ENCODE measurements at places on chromosomes 12 and 14.

DNA sequence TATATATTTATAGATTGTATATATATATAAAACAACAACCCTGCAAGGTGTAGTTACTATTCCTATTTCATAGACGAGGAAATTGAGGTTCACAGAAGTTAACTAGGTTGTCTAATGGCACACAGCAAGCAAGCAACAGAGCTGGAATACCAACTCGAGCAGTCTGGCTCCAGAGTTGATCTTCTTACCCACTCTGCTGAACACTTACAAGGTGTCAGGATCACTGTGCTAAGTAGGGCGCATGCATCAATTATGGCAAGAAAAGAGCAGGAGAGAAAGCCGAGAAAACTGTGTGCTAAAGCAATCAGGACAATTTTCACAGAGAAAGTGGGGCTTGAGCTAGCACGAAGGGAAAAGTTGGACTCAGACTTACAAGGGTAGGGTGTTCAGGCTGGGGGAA lies 15.9 kb upstream of the ARMH4 start:
- no peak for DNase-seq

DNA sequence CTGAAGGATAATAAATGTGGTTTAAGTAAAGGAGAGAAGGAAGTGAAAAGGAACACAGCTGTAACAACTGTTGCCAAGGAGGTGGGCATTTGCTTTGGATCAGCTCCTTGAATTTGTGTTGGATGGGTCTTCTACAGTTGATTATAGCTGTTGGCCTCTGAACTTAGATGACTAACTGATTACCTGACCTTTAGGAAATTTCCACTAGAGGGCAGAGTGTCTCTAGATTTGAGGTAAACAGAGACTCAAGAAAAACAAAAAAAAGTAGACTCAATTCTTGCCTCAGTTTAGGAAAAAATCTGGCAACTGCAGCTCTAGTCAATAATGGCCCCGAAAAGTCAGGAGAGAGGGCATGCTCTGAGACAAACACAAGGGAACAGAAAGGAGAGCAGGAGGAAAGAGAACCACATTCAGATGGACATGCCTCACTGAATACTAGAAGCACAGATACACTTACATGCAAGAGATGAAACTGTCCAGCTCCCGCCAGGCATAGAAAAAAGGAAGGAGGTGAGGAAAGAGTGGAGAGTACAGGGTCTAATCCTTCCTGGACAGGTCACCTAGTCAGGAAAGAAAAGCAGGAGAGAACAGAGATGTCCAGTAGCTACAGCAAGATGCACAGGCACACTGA lies 20.6 kb downstream of the COX14 start:
- peak; percentile 49 for DNase-seq

DNA sequence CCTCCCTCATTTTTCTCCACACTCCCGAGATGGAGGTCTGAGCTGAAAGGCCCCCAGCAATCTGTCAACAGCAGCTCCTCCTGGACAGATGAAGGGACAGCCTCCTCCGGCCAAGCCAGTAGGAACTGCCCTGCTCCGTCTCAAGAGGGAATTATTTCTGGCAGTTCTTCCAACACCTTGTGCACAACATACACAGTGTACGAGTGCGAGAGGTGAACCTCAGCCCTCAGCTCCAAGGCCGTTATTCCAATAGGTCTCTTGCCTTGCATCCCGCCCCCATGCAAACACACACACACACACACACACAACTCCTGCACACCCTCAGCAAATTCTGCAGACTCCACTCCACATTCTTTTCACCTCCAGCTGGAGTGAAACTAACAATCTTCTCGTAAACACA lies 181.7 kb upstream of the FAR2 start:
- no peak for DNase-seq

DNA sequence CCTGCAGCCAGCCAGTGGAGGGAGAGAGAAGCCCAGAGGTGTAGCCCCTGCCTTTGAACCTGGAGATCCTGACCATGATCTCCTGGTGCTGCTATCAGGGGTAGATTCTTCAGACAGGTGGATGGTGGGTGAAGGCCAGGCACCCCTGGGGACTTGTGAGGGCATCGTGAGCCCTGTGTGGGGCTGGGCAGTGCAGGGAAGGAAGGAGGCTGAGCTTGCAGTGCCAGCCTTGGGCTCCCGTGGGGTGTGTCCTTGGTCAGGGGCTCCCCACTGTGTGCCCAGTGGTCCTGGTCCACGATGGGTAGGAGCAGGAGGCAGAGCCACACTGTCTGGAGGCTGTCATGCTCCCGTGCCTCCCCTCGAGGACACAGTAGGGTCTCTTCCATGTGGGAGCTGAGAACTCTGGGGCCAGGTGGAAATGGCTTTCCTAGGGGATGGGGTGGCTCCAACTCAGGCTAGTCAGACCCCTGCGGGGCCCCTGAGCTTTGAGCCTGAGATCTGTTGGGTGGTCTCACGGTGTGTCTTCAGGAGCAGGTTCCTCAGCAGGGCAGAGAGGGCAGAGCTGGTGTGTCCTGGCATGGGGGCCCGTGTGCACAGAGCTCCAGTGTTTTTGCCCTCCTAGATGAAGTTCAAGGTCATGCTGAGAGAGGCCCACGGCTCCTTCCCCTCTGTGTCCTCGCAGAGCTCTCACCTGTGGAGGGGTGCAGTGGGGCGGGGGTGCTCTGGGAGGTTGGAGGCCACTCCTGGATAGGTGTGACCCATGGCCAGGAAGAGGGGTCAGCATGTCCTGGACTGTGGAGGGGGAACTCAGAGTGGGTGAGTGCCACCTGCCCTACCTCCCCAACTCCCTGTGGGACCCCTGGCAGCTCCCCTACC lies 25.0 kb downstream of the RTL1 start:
- no peak for DNase-seq

DNA sequence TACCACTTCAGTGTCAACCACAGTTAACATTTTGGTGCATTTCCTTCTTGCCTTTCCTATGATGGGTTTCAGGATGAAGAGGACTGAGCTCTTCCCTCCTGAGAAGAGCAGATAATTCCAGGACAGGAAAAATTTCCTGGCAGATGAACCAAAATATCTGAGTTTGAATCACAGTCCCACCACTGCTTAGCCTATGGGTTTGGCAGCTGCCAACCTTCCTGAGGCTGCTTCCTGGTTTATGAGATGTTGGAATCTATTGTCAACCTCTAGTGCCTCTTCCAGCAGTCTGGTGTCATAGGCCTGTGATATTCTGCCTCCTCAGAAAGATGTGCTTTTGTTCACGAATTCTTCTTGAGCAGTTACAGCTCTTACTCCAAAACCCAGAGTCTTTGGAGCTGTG lies 197.4 kb upstream of the FRMD6 start:
- no peak for DNase-seq

DNA sequence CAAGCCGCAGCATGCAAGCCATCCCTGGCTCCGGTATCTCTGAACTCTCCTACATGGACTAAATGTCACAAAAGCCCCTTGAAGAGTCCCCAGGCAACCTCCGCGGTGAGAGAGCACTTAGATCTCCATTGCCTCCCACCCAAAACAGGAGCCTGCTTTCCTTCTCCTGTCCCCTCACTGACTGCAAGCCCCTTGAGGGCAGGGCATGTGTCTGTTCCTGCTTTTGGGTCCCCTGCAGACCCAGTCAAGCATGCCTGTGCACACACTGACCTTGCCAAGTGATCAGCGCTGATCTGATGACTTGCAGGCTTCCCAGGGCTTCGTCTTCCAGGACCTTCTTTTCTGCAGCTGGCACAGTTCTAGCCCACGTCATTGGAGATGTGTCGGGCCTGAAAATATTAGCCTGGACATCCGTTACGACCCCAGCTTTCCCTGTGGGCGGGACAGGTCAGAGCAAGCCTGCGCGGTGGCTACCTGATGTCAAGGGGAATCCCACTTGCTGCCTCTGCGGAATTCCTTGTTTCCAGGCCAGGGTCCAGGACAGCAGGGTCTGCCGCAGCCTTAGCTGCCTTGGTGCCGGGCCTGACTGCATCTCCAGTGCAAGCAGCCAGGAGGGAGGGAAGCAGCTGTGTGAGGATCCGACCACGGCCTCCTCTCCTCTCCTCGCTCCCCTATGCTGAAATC lies 92.5 kb downstream of the FBXL14 start:
- no peak for DNase-seq

- DNase-seq = no peak
Observed at GRCh38 chr12:108215458-108215857, 86.4 kb downstream of the WSCD2 start.

GRCh38 chr14:93978735-93979134 lies 2.4 kb upstream of the ASB2 start:
- DNase-seq = no peak

DNA sequence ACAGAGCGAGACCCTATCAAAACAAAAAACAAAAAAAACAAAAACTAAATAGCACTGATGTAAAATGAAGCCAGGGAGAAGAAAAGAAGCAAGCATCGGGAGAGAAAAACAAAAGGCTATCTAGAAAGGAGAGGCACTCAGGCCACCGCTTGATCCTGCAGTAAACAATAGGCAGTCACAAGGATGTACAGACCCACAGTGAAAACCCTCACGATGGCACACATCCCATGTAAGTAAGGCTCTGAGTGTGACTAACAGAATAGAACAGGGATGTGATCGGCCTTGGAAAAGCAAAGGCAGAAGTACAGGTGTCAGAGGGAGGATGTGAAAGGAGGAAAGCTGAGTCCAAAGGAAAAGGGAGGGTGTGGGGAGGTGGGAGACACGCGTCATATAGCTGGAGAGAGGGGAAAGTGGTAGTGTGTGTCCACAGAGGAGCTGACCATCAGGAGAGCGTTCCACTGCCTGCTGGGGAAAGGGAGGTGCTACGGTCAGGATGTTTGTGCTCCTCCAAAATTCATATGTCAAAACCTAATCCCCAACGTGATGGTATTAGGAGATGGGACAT lies 31.5 kb downstream of the CAMKK2 start:
- no peak for DNase-seq

- DNase-seq = peak; percentile 43
Observed at GRCh38 chr14:102795060-102795925, 18.0 kb downstream of the TRAF3 start.

DNA sequence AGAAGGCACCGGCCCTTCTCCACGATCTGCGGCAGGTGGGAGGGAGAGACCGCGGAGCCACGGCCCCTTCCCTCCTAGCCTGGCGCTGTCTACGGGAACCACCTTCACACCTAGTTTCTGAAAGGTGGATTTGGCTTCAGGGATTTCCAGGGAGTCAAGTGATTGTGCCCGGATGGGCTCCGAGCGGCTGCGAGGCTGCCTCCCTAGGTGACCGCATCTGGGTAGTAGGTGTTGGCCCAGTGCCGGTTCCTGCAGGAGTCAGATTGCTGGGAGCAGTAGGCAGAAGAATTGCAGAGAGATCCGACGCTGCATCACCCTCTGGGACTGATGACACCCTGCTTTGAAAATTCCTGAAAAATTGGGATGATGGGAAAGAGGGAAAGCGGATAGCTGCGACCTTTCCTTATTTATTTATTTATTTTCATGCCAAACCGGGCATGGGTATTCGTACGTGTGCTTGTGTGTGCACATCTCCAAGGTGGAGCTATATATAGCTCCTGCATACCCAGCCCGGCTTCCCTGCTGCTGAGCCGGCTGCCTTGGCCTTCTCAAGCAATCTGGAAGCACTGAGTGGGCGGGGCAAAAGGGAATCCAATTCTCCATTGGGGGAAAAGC lies 1.1 kb downstream of the CNTN1 start:
- DNase-seq = no peak

DNA sequence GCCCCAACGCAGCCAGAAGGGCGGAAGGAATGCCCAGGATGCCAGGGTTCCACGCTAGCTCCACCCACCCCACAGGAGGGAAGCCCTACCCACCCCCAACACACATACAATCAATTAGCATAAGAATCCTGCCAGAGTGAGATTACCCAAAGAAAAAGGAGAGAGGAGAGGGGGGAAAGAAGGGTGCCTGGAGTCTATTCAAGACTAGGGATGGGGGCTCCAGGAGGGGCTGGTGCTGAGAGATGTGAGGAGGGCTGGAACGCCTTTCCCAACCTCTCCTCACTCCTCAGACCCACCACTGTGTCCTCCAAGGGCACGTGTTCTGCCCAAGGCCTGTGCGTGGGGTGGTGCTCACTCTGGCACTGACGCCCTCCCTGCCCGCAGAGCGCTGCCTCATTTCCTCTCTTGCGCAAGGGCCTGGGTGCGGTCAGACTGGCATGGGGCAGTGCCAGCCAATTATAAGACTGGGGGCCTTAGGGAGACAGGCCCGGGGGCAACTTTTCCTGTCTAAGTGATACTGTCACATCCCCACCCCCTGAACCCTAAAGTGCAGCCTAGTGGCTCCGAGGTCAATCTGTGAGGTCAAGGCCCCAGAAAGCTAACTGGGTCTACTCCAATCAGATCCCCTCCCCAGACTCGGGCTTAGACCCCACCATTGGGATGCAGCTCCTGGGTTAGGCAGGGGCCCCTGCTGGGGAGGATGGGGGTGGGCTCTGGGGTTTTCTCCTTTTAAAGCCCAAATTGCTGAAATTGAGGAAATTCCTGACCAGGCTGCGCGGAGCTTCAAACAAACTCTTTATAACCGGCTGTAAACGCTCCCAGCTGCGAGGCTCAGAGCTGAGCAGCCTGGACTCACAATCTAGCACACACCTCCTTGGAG lies 10.2 kb upstream of the ITGB7 start:
- peak; percentile 43 for DNase-seq

DNA sequence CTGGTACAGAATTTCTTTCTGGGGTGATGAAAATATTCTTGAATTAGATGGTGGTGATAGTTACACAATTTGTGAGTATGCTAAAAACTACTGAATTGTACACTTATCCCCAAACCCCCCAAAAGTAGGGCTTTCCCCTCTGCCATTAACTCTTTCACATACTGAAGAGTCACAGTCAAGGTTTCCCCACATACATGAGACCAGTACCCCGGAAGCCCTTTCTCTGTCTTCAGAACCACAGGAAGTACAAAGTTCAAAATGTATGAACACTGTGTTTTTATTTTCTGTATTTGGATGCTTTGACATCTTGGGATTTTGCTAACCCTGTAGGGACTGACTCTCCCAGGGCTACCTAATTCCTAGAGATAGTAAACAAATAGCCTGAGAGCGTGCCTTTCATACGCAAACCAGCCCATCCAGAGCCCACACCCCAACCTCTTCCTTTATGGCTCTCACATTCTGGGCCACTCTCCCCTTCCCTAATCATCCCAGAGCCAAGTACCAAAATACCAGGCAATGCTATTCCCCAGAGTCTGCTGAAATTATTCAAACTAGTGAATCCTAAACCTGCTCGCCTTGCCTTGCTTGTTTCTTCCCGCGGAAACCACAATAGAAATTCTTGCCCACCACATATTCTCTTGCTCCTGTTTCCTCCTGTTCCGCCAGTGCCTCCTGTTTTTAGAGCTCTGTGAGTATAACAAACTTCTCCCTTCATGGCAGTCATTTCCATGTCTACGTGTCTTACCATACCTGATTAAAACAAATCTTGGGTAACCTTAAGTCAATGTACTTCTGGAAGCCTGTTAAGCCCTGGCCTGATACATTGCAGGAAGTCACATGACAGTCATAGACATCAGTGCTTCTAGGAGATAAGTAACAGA lies 524.8 kb downstream of the FUT8 start:
- DNase-seq = no peak

DNA sequence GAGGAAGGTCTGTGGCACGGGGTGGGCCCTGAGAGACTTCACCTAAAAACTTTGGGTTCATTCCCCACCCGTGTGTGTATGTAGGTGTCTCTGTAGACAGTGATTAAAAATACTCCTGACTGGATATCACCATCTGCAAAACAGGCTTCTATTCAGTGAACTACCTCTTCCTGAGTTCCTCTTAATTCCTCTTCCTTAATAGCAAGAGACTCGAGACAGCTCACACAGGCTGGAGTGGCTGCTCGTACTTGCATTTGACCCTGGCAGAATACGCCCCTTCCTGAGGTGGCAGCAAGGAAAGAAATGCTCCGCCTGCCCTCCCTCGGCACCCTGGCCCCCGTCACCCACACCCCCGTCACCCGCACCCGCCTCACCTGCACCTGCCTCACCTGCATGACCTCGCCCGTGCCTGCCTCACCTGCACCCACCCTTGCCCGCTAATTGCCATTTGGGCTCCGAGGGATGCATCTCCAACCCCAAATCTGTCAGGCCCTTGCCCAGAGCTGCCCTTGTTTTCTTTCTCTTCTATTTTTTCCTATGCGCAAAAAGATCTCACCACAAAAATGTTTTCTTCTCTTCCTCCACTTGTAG lies 90.0 kb downstream of the FBXL14 start:
- no peak for DNase-seq
